H9 (cell line): ENCODE measurements at places on chromosomes 7 and 10. TPM values are rescaled to one million over a fixed set of nuclear protein-coding genes. Genes with fewer than 3 reads are reported as not detected.

The C10orf67 gene
- total RNA-seq, result not detected in 2 replicates

The UNC5B gene
- total RNA-seq, result 28.4 and 29.7 TPM in 2 replicates

- no peaks in the 10 kb centered on the region for H3K36me3 ChIP-seq
- DNase-seq, result no peak
- H3K27ac ChIP-seq, result no peak overlapping the region
- H3K27me3 ChIP-seq, result no peaks in the 10 kb centered on the region
These were observed 19.1 kb downstream of the ATOH7 start for GRCh38 chr10:68212721-68213352.

DNA sequence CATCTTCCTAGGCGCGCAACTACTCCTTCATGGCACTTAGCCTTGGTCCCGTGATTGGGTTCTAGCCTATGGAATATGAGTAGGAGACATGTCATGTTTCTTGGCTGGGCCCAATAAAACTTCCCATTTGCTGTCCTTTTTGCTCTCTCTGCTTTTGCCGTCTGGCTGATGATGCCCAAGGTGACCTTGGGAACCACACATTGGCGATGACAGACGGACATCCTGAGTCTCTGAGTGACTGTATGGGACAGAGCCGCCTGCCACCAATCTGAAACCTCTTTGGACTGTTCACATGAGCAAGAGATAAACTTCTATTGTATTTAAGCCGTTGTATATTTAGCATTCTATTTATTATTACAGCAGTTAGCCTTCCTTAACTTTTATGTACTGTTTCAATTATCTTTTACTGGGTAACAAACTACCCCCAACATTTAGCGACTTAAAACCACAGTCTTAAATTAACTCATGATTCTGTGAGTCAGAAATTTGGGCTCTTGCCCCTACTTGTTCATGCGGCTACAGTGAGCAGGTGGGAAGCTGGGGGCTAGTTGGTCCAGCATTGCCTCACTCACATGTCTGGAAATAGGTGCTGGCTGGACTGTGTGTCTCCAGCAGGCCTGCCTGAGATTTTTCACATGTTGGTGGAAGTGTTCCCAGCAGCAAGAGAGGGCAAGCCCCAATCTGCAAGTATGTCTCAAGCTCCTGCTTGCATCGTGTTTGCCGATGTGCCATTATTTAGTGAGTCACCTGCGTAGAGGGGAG, 71.7 kb downstream of the NOD1 start:
- no peak for DNase-seq
- H3K27me3 ChIP-seq, result no peaks in the 10 kb centered on the region
- peaks cover 11% of the 10 kb centered on the region for H3K36me3 ChIP-seq
- no peaks in the 10 kb centered on the region for H3K4me1 ChIP-seq

- no peak for DNase-seq
- H3K4me3 ChIP-seq, result no peak overlapping the region
- H3K27me3 ChIP-seq, result no peaks in the 10 kb centered on the region
- no peak overlapping the region for H3K27ac ChIP-seq
- peaks cover 14% of the 10 kb centered on the region for H3K36me3 ChIP-seq
These were observed 30.4 kb downstream of the ZNF783 start for GRCh38 chr7:149292462-149292823.

DNA sequence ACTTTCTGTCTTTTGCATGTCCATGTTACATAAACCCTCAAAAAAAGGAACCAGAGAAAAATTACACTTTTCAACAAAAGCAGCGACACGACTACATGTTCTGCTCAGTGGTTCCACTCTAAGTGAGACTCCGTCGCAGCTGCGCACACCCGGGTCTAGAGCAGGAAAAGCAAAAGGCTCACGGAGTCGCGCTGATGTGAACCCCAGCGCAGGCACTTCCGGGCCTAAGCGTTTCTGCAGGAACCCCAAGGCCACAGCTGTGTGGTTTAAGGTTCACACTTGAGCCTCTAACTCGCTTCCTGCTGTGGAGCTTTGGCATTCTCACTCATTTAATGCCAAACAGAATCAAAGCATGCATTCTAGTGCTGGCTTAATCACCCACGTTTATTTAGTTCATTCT, 240.3 kb downstream of the DNAJB6 start:
- H3K27me3 ChIP-seq, result no peaks in the 10 kb centered on the region
- no peak overlapping the region for H3K4me3 ChIP-seq
- H3K4me1 ChIP-seq, result no peaks in the 10 kb centered on the region
- H3K36me3 ChIP-seq, result no peaks in the 10 kb centered on the region
- no peak overlapping the region for H3K27ac ChIP-seq

DNA sequence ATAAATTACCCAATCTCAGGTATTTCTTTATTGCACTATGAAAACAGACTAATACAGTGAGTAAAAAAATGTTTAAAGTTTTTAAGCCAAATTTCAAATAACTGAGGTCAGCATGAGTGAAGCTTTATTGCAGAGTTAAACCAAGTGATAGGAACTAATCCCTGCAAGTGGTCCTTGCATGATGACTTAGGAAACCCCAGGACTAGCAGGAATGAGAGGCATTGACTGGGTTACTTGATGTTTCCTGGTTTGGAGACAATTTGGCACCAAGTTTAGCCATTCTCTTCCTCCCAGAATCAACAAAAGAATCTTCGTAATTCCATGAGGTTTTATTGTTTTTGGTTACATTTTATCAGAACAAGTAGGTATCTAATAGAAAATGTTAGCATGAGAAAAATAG, 194.2 kb downstream of the BICC1 start:
- no peak overlapping the region for H3K4me3 ChIP-seq
- no peaks in the 10 kb centered on the region; the same call in 1 of the 3 replicates for H3K36me3 ChIP-seq
- no peak overlapping the region for H3K27ac ChIP-seq
- H3K27me3 ChIP-seq, result no peaks in the 10 kb centered on the region
- DNase-seq, result no peak
- H3K4me1 ChIP-seq, result no peaks in the 10 kb centered on the region

DNA sequence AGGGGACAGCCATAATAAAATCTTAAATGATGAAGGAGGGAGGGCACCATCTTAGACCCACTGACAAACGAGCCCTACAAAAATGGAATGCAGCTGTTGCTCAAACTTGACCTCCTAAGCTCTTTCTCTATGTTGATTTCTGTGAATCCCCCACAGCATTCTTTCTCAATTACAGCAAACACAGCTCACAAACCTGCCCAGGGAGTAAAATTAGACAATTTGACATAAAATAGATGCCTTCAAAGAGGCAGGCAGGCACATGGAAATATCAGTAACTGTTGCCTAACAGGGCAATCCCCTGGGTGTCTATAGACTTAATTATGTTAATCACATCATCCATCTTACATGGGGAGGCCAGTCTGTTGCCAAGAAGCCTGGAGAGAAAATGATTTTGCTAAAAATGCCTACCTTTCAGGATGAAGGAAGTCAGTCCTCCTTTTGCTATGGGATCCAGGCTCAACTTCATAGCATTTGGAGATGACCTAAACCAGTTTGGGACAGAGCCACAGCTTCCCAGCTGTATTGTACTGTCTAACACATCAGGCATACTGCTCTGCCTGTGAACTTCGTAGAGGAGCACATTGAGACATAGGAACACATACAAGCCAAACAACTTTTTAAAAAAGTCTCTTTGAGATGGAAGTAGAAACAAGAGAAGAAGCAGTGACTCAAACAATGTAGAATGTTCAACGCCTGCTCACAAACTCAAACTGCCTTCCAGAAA, 1177.4 kb downstream of the SORCS1 start:
- H3K4me3 ChIP-seq, result no peak overlapping the region
- H3K27ac ChIP-seq, result no peak overlapping the region
- H3K27me3 ChIP-seq, result no peaks in the 10 kb centered on the region
- no peaks in the 10 kb centered on the region for H3K4me1 ChIP-seq
- no peaks in the 10 kb centered on the region for H3K36me3 ChIP-seq

GRCh38 chr10:73965890-73966768, 31.8 kb upstream of the VCL start:
- peak overlapping the region; percentile 98 for H3K27ac ChIP-seq
- H3K27me3 ChIP-seq, result no peaks in the 10 kb centered on the region
- H3K4me1 ChIP-seq, result peaks cover 9% of the 10 kb centered on the region; the same call in 1 of the 2 replicates
- no peaks in the 10 kb centered on the region for H3K36me3 ChIP-seq
- H3K4me3 ChIP-seq, result peak overlapping the region; percentile 67

- H3K4me1 ChIP-seq, result peaks cover 10% of the 10 kb centered on the region; the same call in 1 of the 2 replicates
- no peaks in the 10 kb centered on the region; the same call in 2 of the 3 replicates for H3K36me3 ChIP-seq
- H3K4me3 ChIP-seq, result peak overlapping the region; percentile 90
- no peak for DNase-seq
- H3K27me3 ChIP-seq, result no peaks in the 10 kb centered on the region
These were observed 1.0 kb upstream of the ENO4 start for GRCh38 chr10:116848032-116848943.

DNA sequence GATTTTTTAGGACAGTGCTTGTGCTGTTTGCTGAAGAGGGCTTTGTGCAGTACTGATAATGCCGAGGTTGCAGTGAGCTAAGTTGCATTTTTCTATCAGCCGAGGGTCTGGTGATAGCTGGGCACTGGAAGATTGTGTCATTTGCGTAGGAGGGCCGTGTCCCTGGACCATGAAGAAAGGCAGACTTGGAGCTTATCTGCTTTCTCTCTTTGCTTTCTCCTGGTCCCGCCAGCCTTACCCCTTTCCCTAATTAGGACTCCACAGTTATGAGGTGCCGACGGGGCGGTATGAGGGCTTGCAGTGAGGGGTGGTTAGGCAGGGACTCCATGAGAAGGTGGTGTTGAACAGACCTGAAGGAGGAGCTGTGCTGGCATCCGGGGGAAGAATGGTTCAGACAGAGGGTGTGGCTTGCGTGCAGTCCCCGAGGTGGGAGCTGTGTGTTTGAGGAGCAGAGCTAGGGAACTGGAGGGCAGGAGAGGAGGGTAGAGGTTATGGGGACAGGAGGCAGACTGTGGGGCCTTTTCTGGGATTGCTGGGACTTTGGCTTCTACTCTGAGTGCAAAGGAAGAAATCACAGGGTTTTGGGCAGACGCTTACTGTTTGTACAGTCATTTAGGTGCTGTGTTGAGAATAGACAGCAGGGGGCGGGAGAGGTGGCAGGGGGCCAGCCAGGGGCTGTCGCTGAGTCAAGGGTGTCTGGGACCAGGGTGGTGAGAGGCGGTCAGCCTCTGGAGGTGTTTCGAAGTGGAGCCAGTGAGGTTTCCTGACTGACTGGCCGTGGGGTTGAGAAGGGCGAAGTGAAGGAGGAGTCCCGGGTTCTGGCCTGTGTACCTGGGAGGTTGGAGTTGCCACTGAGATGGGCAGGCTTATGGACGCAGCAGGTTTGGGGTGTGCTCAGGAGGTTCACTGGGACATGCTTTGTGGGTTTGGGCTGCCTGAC, 43.4 kb downstream of the PRF1 start:
- H3K36me3 ChIP-seq, result peaks cover 2% of the 10 kb centered on the region
- H3K27me3 ChIP-seq, result no peaks in the 10 kb centered on the region
- no peaks in the 10 kb centered on the region for H3K4me1 ChIP-seq
- H3K4me3 ChIP-seq, result no peak overlapping the region
